ENCODE measurements at places on chromosomes 13 and 19.

DNA sequence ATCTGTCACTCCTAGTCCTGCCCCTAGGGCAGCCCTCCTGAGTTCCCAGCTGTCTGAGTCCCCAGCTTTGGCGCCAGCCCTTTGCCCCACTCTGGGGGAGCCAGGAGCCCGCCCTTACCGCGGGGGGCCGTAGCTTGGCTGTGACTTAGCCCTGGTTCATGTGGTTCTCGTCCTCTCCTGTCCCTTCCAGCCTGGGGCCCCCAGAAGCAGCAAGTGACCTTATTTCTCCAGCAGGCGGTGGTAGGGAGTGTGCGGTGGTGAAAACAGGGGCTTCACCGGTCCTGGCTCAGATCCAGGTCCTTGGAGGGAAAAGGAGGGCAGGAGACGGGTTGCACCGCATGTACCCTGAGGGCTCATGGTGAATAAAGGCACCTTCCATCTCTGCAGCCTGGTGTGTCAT, 7.9 kb downstream of the GIPC3 start:
- no peak for DNase-seq

- DNase-seq = no peak
Measured at GRCh38 chr13:44668688-44669087, 92.6 kb upstream of the TSC22D1 start.

GRCh38 chr13:113561417-113562084, 23.0 kb upstream of the TFDP1 start:
- no peak for DNase-seq

- no peak for DNase-seq
Measured at GRCh38 chr13:60431108-60431700, 34.2 kb downstream of the TDRD3 start.

- DNase-seq = no peak
Measured at GRCh38 chr19:5355076-5355475, 14.5 kb upstream of the PTPRS start.

- no peak for DNase-seq
Measured at GRCh38 chr13:23670793-23671192, 100.6 kb downstream of the TNFRSF19 start.

DNA sequence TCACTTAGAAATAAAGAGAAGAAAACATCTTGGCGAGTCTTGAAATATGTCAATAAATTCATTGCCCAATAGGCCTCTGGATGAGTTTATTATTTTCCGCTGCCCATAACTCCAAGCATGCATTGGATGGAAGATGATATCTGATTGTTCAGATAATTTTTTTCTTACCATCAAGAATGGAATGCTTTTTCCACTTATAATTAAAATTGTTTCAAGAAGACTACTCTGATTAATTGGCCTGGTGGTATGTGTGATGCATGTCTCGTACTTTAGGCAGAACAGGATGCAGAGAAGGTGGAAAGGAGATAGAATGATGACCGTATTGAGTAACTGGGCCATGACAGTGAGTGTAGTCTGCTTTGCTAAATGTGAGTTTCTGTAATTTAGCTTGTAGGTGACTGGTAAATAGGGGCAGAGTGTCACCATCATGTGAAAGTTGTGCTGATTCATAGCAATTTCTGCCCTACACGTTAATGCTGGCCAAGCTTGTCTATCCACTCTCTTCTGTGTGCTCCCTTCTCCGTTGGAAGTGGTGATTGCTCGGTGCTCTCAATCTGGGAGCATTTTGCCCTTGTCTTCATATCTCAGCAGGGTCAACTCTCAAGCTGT, 13.5 kb upstream of the SPATA13 start:
- DNase-seq = no peak

DNA sequence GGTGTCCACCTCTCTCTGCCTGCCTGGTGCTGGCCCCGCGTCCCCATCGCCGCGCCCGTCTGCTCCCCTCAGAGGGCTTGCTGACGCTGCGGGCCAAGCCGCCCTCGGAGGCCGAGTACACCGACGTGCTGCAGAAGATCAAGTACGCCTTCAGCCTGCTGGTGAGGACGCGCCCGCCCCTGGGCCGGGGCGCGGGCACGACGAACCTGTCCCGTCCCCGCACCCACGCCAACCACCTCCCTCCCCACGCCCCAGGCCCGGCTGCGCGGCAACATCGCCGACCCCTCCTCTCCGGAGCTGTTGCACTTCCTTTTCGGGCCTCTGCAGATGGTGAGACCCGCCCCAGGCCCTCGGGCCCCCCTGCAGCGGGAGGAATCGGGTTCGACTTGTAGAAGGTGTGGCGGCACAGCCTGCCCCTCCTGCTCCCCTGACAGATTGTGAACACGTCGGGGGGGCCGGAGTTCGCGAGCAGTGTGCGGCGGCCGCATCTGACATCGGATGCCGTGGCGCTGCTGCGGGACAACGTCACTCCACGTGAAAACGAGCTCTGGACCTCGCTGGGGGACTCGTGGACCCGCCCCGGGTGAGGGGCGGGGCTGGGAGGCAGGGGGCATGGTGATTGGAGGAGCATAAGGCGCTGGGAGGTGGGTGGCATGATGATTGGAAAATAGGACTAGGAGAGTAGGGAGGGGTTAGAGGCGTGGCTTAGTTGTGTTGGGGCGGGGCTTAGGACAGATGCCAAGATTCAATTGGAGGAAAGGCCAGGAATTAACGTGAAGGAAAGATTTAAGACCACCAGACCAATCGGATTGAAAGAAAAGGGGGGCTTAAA, 6.6 kb downstream of the EPS8L1 start:
- peak; percentile 26 for DNase-seq

- DNase-seq = no peak
Measured at GRCh38 chr13:30037766-30038165, 187.3 kb upstream of the UBL3 start.

- DNase-seq = peak; percentile 48
Measured at GRCh38 chr19:17448131-17448967, at the start of gene TMEM221. Gene TMEM221 (minus strand): TSS chr19:17448668. CDS start chr19:17448462, 206 bp downstream.

GRCh38 chr13:28204043-28204442, 65.7 kb downstream of the PAN3 start:
- no peak for DNase-seq

DNA sequence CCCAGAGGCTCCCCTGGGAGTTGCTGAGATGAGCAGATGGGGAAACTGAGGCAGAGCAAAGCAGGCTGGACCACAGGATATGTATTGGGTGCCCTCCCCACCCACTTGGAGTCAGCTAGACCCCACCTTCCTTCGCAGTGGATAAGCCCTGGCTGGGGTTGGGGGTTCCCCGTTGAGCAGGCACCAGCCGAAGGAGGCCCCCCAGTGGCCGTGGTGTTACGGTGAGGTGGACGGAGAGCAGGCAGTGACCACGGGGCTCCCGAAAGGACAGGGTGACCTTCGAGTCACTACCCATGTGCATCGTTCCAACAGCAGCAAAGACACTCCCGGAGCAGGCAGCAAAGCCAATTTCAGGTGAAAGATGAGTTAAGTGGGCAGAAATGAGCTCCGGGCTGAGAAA, 62.4 kb upstream of the ADGRE5 start:
- no peak for DNase-seq

- DNase-seq = no peak
Measured at GRCh38 chr13:40657951-40658350, 8.5 kb downstream of the FOXO1 start.

GRCh38 chr19:29519931-29520330, 5.9 kb upstream of the VSTM2B start:
- DNase-seq = no peak

DNA sequence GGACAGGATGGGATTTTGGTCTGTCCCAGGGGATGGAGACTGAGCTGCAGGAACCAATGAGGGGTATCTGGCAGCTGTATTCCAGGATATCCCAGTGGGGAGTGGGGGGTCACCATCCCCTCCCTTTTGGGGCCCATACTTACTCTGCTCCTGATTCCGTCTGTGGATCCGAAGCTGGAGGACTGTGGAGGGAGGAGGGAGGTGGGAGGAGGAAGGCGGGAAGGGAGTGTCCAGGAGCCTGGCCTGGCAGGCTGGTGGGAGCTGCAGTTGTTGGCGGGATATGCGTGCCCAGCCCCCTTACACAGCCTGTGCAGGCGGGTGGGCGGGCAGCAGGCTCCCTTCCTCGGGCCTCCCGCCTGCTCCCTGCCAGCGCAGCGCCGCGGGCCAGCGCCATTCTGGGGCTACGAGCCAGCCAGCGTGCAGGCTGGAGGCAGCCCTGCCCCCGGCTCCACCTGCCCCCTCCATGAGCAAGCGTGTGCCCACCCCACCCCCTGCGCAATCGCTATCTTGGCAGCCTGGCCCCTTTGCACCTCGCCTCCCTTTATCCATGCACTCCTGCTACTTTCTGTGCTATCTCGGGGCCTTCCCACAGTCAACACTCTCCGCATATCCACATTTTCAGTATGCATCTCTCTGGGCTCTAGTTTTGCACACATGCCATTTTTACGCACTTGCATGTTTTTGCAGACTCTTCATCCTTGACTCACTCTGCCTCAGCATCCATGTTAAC, 2.8 kb downstream of the MAMSTR start:
- DNase-seq = no peak

- DNase-seq = no peak
Measured at GRCh38 chr19:30327331-30327730, 44.9 kb upstream of the ZNF536 start.

DNA sequence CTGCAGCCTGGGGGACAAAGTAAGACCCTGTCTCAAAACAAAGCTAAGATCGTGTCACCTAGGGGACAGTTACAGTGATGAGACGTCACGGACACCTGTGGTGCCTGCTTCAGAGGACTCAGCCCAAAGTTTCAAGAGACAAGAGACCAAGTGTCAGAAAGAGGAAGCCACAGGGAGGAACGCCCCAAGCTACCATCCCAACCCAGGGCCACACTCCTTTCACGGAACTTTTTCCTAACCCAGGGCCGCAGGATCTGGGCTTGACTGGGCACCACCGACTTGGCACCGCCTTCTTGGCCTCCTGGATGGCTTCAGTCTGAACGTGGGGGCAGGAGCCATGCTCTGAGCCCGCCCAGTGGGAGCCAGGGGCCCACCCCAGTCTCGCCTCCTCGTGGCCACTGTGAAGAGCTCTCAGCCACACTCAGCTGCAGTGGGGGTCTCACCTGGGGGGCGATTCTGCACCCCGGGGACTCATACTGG, 8.5 kb downstream of the MOB3A start:
- no peak for DNase-seq

DNA sequence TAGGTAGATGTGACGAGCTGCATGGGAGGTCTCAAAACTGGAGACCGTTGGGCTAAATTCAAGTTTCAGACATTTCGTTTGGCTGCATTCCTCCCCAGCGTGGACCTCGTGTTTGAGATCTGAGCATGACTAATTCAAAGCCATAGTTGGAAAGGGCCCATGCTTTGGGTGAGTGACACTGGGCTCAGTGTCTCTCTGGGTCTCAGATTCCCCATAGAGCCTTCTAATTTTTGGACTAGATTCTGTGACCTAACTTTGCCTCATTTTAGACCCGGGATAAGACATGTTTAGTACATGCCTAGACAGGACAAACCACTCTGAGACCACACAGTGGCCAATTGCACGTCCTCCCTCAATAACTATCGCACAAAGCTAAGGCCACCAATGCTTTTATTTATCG, 16.6 kb downstream of the CKM start:
- no peak for DNase-seq

- DNase-seq = no peak
Measured at GRCh38 chr13:69769608-69770007, 338.0 kb upstream of the ATXN8OS start.

GRCh38 chr13:73059460-73060250, 850 bp downstream of the KLF5 start:
- peak; percentile 31 for DNase-seq

GRCh38 chr19:20167020-20167644, at the start of gene ZNF486:
Gene ZNF486 (plus strand): TSS chr19:20167214. CDS start chr19:20167331, 117 bp downstream.
- peak; percentile 79 for DNase-seq

GRCh38 chr13:39056018-39056417, 17.8 kb downstream of the NHLRC3 start:
- DNase-seq = no peak

GRCh38 chr19:3042621-3043267, 13.7 kb upstream of the TLE2 start:
- DNase-seq = no peak

DNA sequence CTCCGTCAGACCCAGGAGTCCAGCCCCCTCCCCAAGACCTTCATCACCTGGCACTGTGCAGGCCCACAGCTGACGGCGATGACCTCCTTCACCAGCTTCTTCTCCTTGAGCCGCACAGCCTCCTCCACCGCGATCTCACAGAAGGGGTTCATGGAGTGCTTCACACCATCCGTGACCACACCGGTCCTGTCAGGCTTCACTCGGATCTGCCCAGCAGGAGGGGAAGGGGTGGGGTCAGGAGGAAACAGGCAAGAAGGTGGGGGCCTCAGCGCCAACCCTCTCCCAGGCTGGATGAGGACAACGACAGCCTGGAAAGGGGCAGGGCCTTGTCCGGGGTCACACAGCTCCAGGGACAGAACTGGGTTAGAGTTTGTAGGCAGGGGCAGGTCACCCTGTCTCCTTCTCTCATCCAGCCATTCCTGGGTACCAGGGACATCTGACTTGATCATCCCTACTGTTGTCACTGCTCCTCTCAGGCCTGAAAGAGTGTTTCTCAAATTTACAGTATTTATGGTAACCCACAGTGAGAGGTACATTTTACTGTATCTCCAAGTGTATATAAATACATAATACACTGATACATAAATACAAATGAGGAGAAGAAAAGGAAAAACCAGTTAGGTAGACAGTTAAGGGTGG, 12.0 kb downstream of the ETFB start:
- no peak for DNase-seq

DNA sequence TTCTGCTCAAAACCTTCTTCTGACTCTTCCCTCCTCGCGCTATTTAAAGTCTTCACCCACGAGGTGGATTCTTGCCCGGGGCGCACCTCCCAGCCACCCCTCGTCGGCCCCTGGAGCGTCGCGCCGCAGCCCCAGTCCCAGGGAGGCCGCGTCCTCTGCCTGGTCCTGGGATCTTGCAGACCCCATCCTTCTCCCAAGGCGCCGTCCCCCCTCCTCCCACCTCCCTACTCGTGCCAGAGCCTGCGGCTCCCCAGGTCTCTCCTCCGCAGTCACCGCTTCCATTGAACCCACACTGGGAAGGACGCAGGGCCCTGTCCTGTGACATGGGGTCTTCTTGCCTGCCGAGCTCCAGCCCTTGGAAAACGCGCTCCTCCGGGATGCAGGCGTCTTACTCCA, 486 bp downstream of the ZNF808 start:
- DNase-seq = no peak

GRCh38 chr13:27401210-27401609, 23.2 kb upstream of the GTF3A start:
- no peak for DNase-seq

- DNase-seq = no peak
Measured at GRCh38 chr13:54305377-54305776, 1276.8 kb downstream of the OLFM4 start.

- no peak for DNase-seq
Measured at GRCh38 chr19:42172261-42172660, 40.0 kb upstream of the POU2F2 start.

DNA sequence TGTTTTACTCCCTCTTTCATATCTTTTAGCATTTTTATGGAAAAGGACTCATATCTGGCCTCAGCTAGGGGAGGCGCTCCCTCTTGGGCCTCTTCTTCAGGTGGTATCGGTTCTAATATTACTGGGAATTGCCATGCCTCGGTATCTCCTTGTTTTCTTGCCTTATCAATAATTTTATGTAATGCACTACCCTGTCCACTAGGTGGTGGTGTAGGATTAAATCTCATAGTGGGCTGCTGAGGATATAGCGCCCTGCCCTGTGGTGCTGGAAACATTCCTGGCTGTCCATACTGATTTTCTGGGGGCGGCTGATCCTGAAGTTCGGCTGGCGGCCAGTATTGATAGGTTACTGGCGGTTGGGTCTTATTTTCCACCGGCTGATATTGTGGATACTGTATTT, 35.8 kb downstream of the ZNF420 start:
- DNase-seq = no peak
